ENCODE measurements at places on chromosomes 6 and 20.

- DNase-seq: no peak
These were observed 780 bp upstream of the TAF4 start for GRCh38 chr20:62066339-62066982.

DNA sequence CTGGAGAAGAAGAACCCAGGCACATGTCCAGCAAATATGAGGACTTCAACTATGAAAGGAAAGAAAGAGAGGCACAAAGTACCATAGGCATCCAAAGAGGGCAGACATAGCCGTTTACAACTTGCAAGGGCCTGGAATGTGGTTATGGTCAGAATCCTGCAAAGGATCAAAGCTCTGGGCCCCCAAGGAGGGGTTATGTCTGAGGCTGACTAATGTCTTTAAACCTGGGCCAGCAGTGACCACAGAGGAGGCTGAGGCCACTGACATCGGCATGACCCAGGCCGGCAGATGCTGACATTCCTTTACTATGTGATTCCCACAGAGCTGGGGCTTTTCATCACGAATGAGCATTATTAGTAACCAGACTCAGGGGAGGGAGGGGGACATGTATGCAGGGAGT lies 861.1 kb downstream of the DHX35 start:
- DNase-seq: no peak

GRCh38 chr6:24922814-24923213 lies 12.9 kb downstream of the RIPOR2 start:
- no peak for DNase-seq

GRCh38 chr20:19849341-19850197 lies 91.5 kb downstream of the RIN2 start:
- no peak for DNase-seq

- DNase-seq: no peak
These were observed 6.0 kb downstream of the PCMT1 start for GRCh38 chr6:149755300-149756260.

- DNase-seq: no peak
These were observed 9.3 kb downstream of the NAPB start for GRCh38 chr20:23412026-23412425.

GRCh38 chr6:100449239-100449691 lies 15.5 kb downstream of the SIM1 start:
- no peak for DNase-seq

GRCh38 chr20:57922706-57923105 lies 212.9 kb upstream of the PMEPA1 start:
- DNase-seq: no peak

DNA sequence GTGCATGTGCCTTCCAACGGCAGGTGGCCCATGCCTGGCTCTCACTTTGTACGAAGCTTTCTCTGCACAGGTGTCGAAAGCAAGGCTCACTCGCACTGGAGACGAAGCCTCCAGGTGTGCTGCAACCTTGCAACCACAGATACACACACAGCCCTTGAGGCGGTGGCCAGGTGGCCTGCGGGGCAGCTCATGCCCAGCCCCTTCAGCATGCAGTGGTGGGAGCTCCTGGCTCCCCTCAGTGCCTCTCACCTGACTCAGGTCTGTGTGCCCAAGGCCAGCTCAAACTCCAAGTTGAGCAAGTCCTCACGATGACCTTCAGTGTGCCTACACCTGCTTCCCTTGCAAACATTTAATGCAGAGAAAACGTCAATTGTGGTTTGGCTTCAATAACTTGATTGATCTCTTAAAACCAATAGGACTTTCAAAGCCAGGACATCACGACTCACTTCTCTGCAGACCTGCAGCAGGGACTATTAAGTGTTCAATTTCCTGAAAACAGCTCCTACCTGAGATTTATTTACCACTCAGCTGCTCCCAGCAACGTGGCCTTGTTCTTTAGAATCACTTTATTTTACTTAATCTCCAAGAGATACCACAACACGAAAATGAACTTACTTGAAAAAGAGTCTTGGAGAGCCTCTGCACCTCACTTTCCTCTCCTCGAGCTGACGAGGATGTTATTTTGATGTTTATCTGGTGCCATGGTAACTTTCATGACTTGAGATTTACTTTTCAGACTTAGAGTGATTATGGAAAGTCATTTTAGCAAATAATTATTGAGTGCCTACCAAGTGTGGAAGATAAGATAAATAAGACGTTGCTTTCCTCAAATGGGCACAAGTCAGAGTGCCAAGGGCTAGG lies 86.3 kb downstream of the SLC22A23 start:
- DNase-seq: no peak

GRCh38 chr20:49450281-49450721 lies 32.2 kb downstream of the KCNB1 start:
- DNase-seq: no peak

GRCh38 chr6:107460083-107460631 lies 793 bp upstream of the PDSS2 start:
- no peak for DNase-seq

GRCh38 chr6:46356543-46356942 lies 134.7 kb downstream of the RCAN2 start:
- no peak for DNase-seq

DNA sequence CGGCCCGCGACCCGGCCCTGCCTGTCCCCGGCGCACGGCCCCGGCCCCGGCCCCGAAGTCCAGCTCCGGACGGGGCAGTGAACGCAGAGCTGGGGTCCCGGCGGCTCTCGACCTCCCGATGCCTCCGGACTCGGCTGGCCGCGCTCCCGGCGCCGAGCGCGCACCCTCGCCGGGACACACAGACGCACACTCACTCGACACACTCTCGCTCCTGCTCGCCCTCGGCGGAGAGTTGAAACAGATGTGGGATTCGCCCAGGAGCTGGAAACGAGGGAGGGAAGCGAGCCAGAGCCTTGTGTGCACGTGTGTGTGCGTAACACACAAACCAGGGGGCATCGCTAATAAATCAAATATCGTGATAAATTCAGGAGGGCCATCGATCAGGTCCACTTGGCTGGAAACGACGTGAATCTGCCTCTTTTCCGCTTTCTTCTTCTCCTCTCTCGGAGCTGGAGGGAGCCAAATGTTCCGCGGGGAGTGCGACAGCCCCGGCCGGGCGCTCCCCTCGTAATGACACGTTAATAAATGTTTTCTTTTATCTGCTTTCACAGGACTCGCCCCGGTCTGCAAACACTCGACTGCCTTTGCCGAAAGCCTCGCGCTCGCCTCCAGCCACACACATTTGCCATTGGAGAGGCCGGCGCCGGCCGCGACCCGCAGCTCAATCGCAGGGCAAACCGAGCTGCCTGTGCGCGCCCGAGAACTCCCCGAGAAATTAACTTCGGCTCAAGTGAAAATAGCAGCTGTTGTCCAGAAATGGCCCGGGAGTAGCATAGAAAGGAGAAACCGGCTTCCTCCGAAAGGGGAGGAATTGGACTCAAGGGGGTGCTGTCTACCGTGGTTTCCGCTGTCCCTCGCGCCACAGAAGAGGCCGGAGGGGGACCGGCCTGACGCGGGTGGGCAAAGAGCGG lies 828 bp upstream of the SULF2 start:
- no peak for DNase-seq

DNA sequence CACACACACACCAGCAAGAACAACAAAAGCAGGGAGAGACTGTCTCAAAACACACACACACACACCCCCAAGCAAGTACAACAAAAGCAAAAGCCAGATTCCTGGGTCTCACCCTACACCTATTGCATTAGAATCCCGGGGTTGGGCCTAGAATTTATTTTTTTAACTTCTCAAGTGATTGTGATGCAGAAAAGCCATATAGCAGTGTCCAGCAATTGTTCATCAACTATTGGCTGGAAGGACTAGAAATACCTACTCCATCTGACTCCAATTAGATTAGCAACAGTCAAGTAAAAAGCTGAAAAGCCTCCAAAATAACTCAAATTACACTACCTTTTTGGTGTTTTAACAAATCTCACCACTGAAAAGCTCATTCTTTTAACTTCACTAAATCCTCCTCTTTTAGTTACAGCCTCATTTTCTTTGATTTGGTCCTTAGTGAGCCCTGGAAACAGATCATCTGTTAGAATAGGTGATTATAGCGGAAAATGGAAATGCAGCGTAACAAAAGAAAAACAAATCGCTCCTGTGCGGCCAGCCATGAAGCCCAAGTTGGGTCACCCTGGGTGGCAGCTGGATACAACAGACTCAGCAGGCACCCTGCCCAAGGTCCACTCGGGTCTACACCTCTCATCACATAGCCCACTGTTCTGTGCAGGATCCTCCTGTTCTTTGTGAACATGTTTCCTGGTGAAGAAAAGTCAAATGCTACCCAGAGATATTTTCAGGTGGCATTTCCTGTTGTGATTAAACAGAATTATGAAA lies 38.7 kb downstream of the STAU1 start:
- DNase-seq: no peak

- DNase-seq: no peak
These were observed 171.6 kb upstream of the FBXL4 start for GRCh38 chr6:99119109-99120031.

DNA sequence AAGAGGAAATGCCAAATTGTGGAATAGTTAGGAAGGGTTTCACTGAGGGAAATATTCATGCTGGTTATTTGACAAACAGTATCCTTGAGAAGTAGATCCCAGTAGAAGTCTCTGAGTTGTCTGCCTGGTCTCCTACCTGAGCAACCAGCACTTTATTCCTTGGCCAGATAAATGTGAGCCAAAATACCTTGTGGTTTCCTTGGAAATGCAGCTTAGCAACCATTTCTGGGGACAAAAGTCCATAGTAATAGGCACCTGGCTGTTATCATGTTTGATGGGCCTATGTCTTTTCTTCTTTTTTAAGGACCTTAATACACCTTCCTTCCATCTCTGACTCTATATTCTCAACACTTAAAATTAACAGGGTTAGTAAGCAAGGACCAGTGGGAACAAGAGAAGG lies 217.1 kb upstream of the MARCKS start:
- no peak for DNase-seq

DNA sequence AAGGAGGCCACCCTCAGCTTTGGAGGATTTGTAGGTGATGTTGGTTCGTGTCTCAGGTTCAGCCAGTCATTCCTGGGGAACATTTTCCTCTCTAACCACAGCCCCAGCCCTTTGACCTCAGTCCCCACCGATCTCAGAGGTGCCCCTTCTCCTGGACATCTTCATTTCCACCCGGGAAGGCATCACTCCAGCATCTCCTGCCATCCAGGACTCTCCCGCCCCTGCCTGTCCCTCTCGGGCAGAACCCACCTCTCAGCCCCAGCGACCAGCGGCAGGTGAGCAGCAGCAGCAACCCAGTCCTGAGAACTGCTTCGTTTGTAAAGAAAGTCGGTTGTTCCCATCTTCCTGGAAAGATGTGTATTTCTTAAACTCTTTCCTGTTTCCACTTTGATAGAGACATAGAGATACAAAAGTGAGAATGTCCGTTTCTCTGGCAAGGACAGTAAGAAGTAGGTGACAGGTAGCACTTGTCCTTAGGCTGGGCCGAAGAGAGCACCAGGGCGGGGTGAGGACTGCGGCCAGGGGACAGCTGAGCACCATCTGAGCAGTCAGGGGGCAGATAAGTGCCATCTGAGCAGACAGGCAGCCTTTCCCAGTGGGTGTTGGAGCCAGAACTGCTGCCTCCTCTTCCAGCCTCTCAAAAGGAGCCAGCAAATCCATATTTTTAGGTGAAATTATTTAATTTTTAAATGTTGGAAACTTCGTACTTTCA lies 142.2 kb downstream of the CDH4 start:
- DNase-seq: no peak

DNA sequence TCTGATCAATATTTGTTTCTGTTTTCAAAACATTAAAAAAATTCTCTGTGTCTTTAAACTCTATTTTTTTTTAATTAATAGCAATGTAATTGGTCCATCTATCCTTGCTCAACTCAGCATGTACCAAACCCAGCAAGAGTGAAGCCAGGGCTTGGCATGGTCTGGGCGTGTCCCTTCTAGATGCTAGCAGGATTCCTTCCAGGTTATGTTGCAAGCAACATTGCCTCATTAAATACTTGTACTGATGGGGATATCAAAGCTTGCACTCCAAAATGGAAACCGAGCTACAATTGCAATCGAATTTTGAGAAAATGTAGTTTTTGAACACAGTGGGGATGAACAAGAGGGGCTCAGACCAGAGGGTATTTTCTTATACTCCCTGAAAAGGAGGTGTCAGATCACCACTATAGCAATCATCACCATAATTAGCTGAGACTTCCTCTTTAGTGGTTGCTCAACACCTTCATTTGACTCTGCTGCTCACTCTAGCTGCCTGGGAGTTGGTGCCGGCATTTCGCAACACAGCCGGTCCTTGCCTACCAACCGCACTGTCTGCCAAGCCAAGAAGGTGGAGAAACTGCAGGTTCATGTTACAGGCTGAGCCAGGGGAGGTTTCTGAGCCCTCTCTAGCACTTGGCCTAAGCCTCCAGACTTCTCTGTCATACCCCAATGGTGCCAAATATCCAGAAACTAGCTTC lies 67.8 kb upstream of the RALGAPA2 start:
- no peak for DNase-seq

- DNase-seq: no peak
These were observed 1.9 kb downstream of the ID1 start for GRCh38 chr20:31606804-31607639.

DNA sequence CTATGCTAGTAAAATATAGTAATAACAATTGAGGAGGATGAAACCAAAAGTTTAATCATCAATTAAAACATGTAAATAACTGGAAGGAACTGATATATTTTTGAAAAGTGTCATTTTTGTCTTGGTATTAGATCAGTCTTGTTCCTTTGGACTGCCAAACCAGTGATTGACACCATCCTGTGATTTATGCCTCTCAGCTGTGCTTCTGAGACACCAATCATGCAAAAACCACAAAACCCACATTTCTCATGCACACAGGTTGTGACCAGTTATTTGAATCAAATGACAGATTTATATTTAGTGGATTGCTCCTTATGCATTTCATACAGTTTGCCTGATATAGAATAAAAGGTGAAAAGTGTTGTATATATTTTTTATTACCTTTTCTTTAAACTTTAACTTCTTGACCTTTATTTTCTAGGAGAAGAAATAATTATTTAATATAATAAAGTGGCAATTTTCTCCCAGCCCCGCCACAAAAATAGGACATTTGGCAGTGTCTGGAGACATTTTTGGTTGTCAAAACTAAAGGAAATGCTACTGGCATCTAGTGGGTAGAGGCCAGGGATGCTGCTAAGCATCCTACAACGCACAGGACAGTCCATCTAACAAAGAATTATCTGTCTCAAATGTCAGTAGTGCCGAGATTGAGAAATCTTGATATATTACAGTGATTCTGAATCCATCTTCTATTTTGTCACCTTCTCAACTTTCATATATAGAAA lies 383.6 kb downstream of the BCKDHB start:
- no peak for DNase-seq

DNA sequence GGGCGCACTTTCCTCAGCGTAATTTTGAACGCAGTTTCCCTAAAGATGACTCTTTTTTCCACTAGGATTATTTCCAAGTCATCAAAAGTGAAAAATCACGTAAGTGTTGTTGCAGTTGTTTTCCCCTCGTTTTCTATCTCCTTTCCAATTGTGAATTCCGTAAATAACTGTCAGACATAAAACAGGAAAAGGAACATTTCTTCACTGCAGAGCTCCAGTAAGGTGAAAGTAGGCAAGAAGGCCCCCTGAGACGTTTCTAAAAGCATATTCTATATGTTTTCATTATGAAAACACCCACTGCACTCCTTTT lies 17.8 kb downstream of the HIVEP2 start:
- DNase-seq: no peak

- no peak for DNase-seq
These were observed 61.9 kb downstream of the ESR1 start for GRCh38 chr6:151869345-151869744.

- no peak for DNase-seq
These were observed 50.7 kb downstream of the STK35 start for GRCh38 chr20:2152317-2152716.

- DNase-seq: no peak
These were observed 62.6 kb downstream of the NPEPL1 start for GRCh38 chr20:58755062-58755697.

GRCh38 chr20:49675368-49676151 lies 38.1 kb downstream of the B4GALT5 start:
- no peak for DNase-seq

GRCh38 chr6:149478631-149479314 lies 6.0 kb downstream of the ZC3H12D start:
- DNase-seq: no peak

Measured in activated effector memory CD4-positive, alpha-beta T cell treated with Interleukin-2 at 50 U/mL for 16 hours (primary cell).